Activated T-cell treated with anti-CD3 and anti-CD28 coated beads for 1 hour (primary cell): ENCODE measurements at places on chromosomes 2 and 18.

DNA sequence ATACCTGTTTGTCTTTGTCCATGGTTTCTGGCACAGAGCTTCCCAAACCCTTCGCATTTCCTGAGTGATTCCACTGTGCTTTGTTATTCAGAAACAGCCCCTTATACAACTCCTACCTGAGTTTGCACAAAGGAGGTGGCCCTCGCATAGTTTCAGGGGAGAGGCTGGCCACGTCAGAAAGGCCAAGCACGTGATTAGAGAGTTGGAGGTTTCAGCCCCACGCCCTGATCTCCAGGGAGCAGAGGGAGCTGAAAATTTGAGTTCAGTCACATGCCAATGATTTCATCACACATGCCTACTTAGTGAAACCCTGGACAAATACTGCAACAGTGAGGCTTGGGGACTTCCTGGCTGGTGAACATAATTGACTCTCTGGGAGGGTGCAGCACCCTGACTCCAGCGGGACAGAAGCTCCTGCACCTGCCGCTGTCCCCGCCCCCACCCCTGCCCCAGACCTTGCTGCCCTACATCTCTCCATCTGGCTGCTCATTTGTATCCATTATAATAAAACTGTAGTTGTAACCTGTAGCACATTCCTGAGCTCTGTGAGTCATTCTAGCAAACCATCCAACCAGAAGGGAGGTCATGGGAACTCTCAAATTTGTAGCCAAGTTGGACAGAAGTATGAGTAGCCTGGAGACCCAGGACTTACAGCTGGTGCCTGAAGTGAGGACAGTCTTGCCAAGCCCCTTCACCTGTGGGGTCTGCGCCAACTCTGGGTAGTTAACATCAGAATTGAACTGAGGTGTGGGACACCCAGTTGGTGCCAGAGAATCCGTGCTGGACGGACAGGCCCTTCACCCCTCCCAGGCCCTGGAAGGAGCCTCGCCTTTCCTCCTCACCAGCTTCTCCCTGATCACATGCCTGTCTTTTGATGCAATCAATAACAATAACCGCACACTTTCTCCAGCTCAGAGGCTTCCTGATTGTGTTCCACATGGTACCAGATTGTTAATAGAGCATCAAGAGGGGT, 224.3 kb downstream of the ANAPC1 start:
- DNase-seq = no peak

DNA sequence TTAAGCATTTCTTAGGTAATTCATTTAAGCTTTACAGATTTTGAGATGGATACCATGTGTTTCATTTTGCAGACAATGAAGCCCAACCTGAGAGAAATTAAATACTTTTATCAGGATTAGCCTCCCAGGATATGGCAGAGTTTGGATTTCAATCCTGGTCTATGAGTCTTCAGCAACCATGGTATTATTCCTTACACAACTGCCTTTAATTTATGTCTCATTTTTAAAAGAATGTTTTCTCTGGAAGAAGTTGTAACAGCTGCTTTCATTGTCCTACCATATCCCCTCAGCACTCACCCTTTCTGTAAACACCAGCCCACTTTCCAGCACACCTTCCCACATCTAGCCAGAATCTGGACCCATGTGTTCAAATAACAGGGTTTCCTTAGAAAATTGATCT, 863.7 kb upstream of the VRK2 start:
- DNase-seq = no peak

- DNase-seq = no peak
Observed at GRCh38 chr2:146661473-146662096, 1183.2 kb upstream of the ACVR2A start.

DNA sequence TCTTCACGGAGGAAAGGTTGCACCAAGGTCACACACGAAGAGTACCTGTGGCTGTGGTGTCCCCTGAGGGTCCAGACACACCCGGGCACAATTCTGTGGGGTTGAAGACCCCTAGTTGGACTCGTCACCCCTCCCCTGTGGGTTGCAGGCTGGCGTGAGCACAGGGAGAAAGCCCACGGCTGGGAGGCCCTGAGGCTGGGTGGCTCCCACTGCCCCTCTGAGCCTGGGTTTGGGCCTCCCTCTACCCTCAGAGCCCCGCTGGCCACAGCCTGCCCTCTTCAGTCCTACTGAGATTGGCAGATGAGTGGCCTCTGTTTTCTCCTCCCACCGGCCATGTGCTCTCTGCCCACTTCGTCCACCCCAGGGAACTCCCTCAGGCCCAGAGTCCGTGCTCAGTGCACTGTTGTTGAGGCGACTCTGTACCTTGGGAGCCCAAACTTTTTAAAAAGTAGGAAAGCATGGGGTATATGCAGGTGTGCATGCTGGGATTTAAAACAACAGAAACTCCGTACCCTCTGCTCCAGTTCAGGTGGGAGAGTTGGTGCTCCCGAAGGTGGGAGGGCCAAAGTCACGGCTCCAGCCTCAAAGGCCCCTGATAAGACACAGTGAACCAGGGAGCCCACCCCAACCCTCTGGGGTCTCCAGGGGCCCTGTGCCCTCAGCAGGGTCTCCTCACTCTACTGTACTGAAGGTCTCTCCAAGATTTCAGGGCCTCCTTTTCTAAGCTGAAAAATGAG, 19.1 kb downstream of the RAMP1 start:
- DNase-seq = no peak

DNA sequence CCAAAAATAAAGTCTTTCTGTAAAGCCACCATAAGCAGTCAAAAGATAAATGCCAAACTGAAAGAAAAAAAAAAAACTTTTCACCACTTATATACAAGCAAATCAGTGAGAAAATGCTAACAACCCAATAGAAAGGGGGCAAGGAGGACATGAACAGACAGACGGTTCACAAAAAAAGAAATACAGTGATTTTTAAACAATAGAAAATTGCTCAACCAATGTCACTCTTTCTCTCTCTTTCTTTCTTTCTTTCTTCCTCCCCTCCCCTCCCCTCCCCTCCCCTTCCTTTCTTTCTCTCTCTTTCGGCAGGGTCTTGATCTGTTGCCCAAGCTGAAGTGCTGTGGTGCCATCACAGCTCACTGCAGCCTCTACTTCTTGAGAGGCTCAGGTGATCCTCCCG, 28.8 kb upstream of the SPATA3 start:
- DNase-seq = no peak

GRCh38 chr2:25972049-25972823, 10.1 kb downstream of the KIF3C start:
- DNase-seq = no peak

- DNase-seq = no peak
Observed at GRCh38 chr18:73232933-73233332, 365.1 kb upstream of the NETO1 start.

GRCh38 chr2:74708883-74709282, 54.8 kb downstream of the SEMA4F start:
- no peak for DNase-seq

- no peak for DNase-seq
Observed at GRCh38 chr2:39435234-39435633, 1.9 kb downstream of the MAP4K3 start.

DNA sequence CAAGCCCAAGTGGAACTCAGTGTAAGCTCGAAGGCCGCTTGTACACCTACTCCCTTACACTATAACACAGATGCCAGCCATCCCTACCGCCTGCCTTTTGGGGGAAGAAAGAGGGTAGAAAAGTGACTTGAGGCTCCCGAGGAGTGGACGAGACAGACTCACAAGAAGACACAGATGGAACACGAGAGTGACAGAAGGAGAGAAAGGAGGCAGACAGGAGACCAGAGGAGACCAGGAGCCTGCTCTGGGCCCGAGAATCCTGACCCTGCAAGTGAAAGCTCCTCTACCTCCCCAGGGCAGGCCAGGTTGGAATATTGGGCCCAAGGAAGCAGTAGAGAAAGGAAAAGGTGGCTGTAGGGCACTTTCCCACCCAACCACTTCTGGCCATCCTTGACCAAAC, 23.4 kb upstream of the TNS1 start:
- no peak for DNase-seq

DNA sequence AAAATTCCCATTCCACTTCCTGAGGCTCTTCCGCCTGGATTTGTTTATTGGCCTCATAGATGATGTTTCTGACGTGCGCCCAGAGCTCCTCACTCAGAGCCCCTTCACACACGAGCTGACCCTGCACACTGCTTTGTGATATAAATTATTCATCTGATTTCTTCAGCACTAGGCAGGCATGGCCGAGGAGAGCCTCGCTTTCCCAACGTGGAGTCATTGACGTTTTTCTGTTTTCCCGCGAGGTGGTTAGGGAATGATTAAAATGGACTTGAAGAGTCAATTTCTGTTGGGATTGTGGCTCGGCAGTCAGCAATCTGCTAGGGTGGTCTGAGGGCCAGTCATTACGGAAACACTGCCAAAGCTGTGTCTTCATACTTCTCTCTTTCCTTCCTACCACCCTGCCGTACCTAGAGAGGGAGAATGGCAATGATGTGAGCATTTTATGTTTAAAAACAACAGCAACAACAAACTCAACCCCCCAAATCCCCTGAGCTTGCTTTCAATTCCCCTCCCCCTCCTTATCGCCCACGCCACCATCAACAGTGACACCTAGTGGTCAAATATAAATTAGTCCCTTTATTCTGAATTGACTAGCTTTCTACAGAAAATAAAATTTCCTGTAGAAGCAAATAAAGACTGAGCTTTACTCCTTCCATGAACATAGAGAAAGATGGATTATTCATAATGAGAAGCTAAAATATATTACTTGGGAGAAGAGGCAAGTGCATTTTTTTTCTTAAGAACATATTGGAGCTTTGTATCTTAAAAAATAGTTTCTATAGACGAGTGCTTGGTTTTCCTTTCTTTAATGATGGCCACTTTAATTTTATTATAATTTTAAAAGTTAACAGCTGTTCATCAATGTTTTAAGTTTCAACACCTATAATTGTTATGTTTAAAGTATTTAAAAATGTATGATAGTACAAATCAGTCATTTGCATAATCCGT, 285.1 kb downstream of the MTX2 start:
- no peak for DNase-seq

DNA sequence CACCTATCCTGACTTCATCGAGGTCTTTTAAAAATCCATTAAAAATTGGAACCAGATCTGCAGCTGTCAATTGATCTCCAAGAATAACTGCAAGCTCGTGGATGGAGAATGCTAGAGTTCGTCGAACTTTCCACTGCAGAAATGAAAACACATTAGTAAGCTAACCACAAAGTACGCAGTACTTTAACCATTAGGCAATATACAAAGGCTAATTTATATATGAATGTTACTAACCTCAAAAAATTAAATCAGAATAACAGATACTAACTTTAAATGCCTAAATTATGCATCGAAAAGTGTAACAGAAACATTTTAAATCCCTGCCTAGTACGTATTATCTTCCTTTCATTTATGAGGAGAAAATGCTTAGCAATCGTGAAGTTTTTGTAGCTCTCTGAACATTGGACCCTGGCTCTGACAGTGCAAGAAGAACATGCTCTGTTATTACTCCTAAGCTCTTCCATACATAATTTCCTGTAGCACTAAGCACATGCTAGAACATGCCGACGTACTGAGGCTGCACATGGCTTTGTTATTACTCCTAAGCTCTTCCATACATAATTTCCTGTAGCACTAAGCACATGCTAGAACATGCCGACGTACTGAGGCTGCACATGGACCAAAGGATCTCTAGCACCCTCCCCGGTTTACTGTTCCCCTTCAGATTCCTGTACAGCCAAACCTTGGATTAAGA, 57.0 kb downstream of the PPP4R1 start:
- DNase-seq = no peak

GRCh38 chr18:64777556-64777955, 628.7 kb upstream of the LINC00305 start:
- no peak for DNase-seq

- no peak for DNase-seq
Observed at GRCh38 chr2:241110089-241110606, 8.1 kb upstream of the MTERF4 start.
